ENCODE measurements at places on chromosomes 13 and 19.
A peak's percentile ranks its signal among the peaks of the same experiment; 100 is the strongest.

DNA sequence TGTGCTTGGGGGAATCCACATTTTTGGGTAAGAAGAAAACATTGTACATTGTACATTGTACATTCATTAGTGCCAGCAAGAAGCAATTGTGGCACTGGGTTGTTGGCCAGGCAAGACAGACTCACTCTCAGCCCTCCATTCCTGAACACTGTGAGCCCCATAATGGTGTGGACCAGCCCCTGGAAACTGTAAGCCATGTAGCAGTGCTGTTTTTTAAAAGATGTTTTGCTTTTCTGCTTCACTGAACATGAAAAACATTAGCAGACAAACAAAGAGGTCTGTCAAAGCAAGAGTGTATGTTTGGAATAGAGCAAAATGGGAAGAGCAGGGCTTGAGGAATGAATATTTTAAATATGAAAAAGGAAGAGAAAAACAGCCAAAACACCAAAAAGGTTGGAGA lies 39.1 kb upstream of the IL17D start:
- DNase-seq, result no peak

- DNase-seq, result no peak
These were observed 13.5 kb downstream of the TUBGCP3 start for GRCh38 chr13:112574416-112574815.

DNA sequence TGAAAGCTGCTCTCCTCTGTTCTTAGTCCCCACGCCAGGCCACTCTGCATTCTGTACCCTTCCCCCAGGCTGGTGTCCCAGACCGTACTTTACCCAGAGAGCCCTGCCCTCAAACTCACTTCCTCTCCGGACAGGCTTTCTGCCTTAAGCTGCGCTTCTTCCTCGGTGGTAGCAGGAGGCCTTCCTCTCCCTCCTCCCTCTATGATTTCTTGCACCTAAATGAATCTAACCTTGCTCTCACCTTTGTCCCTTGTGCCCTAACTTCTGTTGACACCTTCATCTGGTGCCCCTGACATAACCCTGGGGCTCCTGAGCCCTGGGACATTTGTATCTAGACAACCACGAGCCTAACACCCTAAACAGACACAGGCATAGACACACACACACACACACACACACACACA lies 29.6 kb upstream of the CEACAM21 start:
- no peak for DNase-seq

DNA sequence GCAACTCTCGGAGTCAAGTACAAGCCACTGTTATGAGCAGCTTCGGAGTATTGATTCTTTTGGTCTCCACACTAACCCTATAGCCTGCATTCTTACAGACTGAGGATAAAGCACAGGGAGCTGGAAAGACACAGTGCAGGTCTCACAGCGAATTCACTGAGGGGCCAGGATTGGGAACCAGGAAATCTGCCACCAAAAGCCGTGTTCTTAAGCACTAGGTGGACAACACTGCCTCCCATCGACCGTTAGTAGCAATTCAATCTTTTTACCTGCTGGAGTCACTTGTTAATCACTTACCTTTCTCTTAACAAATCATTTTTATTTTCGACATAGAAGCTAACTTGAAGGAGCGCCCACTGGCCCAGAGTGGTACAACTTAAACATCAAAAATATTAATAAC lies 6.3 kb downstream of the PMIS2 start:
- peak; percentile 68 for DNase-seq

- DNase-seq, result no peak
These were observed 106.1 kb downstream of the SLC25A15 start for GRCh38 chr13:40895227-40896184.

Data from D341Med (cell line).